NCI-H2081 treated with DMSO at 0.1 percent for 48 hours (cell line): ENCODE measurements at places on chromosomes 13 and 19.

GRCh38 chr13:44098559-44098958 is 218.9 kb downstream of the LACC1 start:
- DNase-seq: no peak

DNA sequence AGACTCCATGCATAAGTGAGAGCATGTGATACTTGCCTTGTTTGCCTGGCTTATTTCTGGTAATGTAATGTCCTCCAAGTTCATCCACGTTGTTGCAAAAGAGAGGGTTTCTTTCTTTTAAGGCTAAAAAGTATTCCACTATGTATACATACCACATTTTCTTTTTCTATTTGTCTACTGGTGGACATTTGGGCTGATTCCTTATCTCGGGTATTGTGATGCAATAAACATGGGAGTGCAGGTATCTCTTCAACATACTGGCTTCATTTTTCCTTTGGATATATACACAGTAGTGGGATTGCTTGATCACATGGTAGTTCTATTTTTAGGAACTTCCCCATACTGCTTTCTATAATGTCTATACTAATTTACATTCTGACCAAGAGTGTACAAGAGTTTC is 49.6 kb upstream of the EBPL start:
- DNase-seq: no peak

DNA sequence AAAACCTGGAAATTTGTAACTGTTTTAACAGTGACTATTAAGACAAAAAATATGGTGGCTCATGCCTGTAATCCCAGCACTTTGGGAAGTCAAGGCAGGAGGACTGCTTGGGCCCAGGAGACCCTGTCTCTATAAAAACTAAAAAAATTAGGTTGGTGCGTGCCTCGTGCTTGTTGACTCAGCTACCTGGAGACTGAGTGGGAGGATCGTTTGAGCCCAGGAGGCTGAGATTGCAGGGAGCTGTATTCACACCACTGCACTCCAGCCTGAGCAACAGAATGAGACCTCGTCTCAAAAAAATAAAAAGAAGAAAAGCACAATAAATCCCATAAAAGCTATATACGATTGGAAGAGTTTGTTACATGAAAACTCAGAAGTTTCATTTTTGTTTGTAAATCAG is 23.7 kb downstream of the KLF5 start:
- no peak for DNase-seq

GRCh38 chr13:37893321-37893720 is 23.7 kb upstream of the TRPC4 start:
- DNase-seq: no peak

GRCh38 chr19:35032356-35032865 is 2.1 kb downstream of the SCN1B start:
- DNase-seq: no peak

- peak; percentile 10 for DNase-seq
These were observed 1096.8 kb upstream of the PCDH20 start for GRCh38 chr13:62512194-62513141.

- DNase-seq: no peak
These were observed 10.9 kb downstream of the PEG3 start for GRCh38 chr19:56829596-56829995.
